ENCODE measurements at places on chromosomes 3 and 15.

DNA sequence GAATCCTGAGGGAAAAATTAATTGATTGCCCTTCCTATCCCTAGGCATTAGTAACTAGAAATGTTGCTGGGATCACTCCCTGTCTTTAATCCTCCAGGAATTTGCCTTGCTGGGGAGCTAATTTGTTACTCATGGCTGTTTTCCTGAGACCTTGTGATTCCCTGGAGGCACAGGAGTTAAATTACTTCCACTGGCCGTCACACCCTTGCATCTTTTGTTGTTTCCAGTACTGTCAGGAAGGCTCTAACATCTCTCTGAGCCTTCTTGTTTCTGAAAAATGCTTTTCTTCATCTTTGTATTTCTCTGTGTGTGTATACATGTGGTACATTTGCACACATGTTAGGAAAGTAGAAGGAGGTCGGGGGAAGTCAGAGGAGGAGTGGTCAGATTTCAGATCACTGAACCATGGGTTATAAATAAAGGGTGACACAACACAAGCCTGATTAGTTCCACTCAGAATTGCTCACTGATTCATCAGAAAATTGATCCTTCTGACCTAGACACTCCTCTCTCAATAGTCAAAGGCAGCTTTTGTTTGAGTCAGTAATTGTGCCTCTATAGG, 23.5 kb upstream of the LRRFIP2 start:
- DNase-seq, result no peak

DNA sequence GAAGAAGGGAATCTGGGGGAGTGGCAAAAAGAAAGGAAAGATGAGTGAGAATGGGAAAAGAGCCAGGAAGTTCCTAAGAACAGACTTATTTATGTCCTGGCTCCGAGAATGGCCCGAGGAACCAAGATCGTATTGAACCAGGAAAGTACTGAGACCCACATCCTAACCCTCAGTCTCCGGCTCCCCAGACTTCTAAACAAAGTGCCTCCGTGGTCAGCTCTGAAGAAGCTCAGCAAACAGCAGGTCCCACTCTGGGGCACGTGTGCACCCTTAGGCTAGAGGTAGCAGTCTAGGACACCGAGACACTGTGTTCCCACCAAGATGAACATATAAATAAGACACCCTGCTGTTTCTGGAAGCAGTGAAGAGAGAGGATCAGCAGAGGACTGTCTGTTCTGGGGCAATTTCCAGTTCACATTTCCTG, 307.4 kb downstream of the NTRK3 start:
- no peak for DNase-seq

DNA sequence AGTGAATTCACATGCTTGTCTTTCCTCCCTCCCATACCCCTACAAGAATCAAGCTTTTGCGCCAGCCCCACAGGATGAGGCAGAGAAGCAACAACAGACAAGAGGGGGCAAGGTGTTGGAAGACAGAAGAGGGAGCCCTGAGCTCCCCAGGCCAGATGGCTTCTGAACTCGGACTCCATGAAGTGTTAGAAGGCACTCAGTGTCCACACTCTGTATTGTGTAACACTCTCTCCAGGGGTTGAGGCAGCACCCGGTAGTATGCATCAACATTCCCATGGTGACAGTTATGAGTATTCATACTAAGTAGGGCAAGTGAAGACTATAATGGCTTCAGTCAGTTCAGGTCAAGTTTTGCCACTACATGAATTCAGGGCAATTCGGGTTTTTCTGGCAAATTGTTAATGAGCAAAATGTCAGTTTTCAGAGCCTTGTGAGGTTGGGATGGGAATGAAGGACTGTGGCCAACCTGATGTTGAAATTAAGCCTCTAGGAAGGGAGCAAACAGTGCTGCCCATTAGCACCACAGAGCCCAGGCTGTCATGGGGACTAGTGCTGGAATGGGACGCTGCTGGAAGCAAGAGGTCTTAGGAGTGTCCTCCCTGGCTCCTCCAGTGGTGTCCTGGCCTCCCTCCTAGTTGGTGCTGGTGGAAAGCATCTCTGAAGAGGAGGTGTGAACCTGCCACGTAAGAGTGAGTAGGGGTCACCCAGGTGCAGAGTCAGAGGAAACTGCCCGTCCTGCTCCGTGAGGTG, 79.4 kb downstream of the KLF15 start:
- no peak for DNase-seq

GRCh38 chr15:78002996-78003395, 74.5 kb downstream of the TBC1D2B start:
- DNase-seq, result no peak
